ENCODE measurements at places on chromosomes 3 and 15.

DNA sequence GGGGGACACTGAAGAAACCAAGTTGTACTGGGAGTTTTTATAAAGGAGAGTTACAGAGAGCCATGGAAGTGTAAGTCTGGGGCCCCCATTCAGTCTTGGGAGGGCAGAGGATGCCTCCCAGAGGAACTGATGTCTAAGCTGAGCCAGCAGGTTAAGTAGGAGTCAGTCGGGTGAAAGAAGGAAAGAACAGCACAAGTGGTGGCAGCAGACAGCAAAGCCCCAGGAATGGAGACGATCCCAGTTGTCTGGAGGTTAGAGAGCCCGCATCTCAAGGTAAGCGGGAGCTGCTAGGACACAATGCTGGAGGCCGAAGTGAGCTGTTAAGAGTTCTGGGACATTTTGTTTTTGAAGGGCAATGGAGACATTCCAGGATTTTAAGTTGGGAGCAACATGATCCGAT, 88.8 kb downstream of the TAMM41 start:
- no peak for DNase-seq

DNA sequence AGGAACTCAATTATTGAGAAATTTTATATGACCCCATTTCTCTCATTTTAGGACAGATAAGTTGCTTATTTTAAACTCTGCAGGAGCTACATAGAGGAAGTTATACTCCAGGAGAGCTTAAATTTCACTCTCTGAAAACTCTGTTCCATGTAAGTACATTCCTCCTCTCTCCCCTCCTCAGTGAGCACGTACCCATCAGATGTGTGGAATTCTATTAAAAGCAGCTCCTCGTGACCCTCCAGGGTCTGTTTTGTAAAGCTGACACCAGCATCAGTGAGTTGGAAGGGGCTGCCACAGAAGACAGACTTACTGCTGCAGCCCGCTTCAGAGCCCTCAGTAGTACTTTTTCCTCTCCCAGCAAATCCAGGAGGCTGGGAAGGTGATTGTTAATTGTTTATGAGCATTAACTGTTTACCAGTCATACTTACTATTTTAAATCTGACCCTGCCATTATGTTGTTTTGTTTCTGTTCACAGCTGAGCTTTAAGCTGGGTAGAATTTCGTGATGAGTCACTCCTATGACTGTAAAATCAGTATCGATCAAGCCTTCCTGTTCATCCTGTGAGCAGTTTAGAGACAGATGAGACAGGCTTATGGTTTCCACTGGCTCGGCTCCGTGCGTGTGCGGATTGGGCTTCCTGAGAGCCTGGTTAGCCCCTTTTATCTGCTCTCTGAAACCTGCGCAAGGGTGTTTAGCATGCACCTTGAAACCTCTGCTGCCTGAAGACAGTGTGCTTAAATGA, 20.4 kb downstream of the IGF1R start:
- no peak for DNase-seq

- no peak for DNase-seq
These were observed 209.5 kb downstream of the ZIC1 start for GRCh38 chr3:147618691-147619090.

- DNase-seq, result no peak
These were observed 13.5 kb downstream of the CCDC80 start for GRCh38 chr3:112627419-112627818.

GRCh38 chr3:161239700-161240099, 18.6 kb downstream of the NMD3 start:
- no peak for DNase-seq

- DNase-seq, result no peak
These were observed 548 bp upstream of the PSMD6 start for GRCh38 chr3:64023861-64024223.

DNA sequence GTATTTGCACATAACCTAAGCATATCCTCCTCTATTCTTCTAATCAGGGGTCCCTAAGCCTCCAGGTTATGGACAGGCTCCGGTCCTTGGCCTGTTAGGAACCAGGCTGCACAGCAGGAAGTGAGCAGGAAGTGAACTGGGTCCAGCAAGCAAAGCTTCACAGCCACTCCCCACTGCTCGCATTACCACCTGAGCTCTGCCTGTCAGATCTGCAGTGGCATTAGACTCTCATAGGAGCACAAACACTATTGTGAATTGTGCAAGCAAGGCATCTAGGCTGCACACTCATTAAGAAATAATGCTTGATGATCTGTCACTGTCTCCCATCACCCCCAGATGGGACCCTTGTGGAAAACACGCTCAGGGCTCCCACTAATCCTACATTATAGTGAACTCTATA, 9.8 kb downstream of the MSL2 start:
- DNase-seq, result no peak

- no peak for DNase-seq
These were observed 36.2 kb downstream of the KBTBD12 start for GRCh38 chr3:127951276-127951675.

DNA sequence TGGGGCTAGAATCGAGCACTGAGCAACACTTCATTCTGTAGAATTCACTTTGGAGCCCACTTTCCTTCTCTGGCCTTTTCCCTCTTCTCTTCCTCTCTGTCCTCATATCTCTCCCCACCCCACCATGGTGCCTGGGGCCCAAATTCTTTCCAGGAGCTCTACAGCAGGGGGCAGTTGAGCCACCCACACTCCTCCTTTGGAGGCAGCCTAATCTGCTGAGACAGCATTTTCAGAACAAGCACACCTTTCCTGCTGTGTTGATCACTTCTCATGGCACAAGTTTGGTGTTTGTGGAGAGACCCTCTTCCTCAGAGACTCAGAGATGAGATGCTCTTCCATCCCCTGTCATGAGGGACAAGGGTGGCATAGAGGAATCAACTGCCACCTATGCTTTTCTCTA, 52.0 kb upstream of the PRR23C start:
- no peak for DNase-seq

GRCh38 chr3:101946906-101947305, 97.6 kb downstream of the NFKBIZ start:
- DNase-seq, result no peak

DNA sequence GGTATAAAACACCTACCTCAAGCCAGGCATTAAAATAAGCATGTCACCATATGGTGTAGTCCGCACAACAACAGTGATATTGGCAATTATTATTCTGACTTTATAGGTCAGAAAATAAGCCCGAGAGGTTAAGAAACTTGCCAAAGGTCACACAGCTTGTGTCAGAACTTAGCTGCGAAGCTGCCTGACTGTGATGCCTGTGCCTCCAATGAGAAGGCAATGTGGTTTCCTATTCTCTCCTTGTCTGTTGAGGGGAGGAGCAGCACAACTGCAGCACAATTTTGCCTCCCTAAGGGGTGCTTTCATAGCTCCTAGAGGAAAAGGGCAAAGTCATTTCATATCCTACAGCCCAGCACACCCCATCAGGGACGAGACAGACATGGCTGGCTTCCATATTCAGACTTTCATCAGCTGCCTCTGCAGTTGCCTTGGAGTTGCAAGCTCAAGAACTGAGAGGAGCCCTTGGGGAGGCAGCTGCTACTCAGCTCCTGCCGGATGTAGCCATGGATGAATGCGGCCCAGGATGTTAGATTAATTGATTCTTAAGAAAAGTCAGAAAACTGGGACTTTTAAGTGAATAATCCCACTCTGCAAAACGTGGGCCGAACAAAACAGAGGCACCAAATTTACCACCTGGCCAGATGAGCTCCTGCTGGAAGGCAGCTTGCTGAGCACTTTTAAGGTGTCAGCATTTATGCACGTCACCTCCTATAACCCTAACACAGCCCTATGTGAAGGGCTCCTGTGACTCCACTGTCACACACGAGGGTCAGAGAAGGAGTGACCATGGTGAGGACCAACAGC, 38.5 kb downstream of the MYO5C start:
- no peak for DNase-seq

DNA sequence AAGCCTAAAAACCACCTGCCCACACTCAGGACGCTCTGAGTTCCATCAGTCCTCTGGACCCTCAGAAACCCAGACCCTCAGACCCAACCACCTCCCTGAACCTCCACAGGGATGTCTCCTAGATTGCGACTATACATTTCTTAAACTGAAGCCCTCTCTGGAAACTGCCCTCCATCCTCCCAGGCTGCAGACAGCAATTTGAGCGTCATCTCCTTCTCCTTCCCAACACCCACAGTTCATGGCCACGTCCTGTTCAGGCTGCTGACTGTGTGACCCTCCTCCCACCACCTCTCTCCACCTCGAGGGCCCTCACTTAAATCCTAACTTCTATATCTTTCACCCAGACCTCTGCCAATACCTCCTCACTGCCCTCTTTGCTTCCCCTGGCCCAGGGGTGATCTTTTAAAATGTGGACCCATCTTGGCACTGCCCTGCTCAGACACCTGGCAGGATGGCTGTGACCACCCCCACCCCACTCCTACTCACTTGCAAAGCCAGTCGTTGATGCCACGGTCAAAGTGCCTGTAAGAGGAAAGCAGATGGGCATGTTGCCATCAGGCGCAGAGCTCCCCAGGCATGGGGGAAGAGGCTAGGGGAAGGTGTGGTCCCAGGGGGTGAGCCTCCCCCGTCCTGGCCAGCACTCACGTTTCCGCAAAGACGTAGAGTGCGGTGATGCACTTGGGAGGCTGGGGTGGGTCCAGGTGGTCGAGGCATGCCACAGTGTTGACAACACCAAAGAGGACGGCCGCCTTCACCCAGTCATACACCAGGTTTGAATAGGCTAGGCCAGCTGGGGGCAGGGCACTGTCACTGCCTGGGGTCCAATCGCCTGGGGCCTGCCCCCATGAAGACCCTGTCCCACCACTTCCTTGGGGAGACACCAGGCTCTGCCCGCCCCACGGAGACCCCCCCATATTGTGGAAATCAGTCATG, 6.0 kb downstream of the HHATL start:
- peak; percentile 21 for DNase-seq

DNA sequence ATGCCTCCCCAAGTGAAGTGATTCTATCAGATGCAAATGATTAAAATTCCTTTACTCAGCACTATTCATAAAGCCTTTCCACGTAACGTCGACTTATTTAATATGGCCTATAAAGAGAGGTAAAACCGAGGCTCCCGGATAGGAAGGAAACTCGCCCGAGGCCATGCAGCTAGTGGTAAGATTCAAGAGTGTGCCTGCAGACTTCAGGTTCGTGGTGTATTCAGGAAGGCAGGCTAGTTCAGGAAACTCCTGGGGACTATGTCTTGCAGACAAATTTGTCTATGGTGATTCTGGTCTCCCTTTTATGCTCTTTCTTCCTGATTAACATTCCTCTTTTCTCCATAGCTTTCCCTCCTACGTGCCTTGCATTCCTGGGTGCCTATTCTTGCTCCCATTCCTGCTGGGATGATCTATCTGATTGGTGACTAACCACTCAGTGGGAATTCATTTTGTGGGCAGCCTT, 150.7 kb downstream of the SST start:
- peak; percentile 48 for DNase-seq

DNA sequence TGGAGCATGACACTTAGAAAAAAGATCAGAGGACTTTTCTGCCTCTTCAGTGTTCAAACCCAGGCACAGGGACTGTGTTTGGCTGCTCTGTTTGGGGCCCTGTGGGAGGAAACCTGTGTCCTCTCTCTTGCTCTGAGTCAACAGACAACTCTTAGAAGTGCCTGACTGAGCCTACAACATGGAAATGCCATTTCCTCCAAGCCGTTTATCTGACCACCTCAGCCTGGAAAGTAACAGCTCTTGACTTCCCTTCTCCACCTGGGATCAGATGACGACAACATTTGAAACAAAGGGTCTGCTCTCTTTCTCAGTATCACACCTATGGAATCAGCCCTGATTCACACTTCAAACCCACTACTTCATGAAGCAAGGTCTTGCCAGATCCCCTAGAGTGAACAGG, 91.3 kb upstream of the CTDSPL start:
- no peak for DNase-seq

DNA sequence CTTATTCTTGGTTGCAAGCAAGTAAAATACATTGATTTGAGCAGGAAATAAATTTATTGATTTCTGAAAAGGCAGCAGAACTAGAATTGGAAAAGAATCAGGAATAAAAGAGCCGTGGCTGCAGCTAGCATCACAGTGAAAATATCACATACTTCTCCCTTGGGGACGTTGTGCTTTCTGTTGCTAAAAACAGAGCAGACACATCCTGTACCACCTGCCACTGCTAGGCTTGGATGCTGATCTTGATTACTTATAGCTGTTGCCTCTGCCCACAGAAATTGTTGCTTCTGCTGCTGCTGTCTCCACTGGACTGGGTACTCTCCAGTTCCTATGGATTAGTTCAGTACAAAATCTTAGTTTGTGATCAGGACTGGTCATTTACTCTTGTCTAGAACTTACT, 283.8 kb downstream of the C3orf38 start:
- no peak for DNase-seq

DNA sequence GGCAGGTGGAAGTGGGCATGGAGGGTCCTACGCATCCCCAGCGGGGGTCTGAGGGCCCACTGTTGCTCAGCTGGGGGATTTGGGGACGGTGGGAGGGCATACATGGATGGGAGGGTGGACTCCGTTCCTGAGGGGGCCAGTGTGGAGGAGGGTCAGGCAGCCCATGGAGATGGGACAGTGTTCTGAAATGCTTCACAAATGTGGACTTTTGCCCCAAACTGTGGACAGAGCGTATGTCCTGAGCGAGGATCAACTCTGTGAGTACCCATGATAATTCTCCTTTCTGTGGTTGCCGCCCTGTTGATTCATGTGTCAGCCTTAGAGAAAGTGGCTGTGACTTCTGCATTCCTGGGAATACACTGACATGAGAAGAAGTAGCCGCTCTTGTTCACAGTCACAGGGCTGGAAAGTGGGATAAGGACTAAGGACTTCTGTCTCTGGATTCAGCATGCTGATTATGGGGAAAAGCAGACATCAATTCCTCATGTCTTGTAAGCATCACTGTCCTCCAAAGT, 33.4 kb downstream of the SMAD3 start:
- DNase-seq, result no peak

- no peak for DNase-seq
These were observed 147.5 kb upstream of the THBS1 start for GRCh38 chr15:39433376-39433775.

- DNase-seq, result no peak
These were observed 17.5 kb upstream of the P2RY1 start for GRCh38 chr3:152817400-152817799.

- no peak for DNase-seq
These were observed 17.8 kb upstream of the FGF12 start for GRCh38 chr3:192745150-192745549.

GRCh38 chr15:58880320-58880719, 53.2 kb downstream of the SLTM start:
- no peak for DNase-seq

GRCh38 chr15:63436872-63437375, 55.3 kb upstream of the CA12 start:
- peak; percentile 61 for DNase-seq

DNA sequence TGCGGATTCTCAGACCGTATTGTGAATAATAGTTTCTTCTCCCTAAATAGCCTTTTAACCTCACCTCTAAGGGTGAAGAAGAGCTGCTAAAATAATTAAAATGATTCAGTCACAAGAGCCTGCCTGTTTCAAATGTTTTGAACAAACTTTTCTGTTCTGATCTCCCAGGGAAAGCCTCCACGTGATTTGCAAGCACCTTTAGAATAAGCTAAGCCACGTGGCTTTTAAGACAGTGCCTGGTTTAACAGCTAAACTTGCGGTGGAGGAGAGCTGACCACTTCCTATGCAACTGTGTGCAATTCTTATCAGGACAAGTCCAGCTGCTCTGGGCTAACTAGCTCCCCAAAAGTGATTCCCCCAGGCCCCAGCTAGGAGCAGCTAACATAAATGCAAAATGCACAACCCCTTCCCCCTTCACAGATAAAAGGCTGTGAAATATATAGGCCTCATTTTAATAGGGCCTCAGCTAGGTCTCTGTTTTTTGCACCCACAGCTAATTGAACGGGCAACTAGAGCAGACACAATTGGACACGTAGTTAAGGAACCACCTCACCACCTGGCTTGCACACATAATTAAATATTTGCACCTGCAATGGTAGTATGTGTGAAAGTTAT, 401.2 kb upstream of the NR2F2 start:
- DNase-seq, result no peak

All from ecto neural progenitor cell (in vitro differentiated cells).